ENCODE measurements at places on chromosomes 3 and 15.

DNA sequence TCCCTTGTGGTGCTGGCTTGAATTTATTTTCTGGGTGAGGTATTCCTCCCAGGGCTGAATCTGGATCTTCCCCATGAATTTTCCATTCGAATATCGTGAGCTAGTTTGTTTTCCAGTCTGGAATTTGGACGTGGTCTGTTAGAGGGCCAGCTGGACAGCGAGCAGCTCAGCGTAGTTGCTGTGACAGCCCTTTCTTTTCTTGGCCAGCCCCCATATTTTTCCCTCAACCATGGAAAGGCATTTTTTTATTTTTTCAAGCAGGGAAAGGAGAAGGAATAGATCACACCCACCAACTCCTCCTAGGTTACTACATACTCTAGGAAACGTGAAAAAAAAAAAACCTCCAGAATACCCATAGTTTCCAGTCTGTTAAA, 152.0 kb downstream of the KLHL25 start:
- H3K36me3 ChIP-seq, result peaks cover 13% of the 10 kb centered on the region
- no peaks in the 10 kb centered on the region for H3K27me3 ChIP-seq
- H3K27ac ChIP-seq, result no peak overlapping the region
- H3K4me3 ChIP-seq, result no peak overlapping the region
- H3K4me1 ChIP-seq, result peaks cover 8% of the 10 kb centered on the region

DNA sequence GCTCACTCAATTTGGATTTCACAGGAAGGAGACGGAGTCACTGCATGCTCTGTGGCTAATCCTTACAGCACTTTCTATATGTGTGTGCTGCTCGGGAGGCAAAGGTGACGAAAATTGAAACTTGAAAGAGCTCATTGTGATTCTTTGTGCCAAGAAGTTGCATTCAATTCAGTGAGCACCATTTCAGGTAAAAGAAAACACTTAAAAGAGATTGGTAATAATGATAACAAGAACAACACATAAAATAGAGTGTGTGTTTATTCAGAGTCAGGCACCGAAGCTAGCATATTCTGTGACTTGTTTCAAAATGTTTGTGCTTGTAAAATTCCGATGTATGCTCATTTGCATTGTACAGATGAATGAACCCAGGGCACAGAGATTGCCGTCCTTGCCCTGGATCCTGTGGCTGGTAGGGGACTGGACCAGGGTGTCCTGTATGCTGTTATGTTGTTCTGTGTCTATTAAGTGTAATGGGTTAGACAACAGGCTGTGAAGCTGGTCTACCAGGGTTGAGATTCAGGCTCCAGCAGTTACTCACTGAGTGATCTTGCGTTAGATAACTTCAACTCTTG, 193.3 kb upstream of the PROK2 start:
- no peak overlapping the region for H3K27ac ChIP-seq
- no peaks in the 10 kb centered on the region for H3K27me3 ChIP-seq
- H3K36me3 ChIP-seq, result no peaks in the 10 kb centered on the region
- no peak overlapping the region for H3K4me3 ChIP-seq
- no peak for DNase-seq

GRCh38 chr3:191236646-191237045, 37.6 kb downstream of the OSTN start:
- H3K27me3 ChIP-seq, result no peaks in the 10 kb centered on the region
- no peaks in the 10 kb centered on the region for H3K36me3 ChIP-seq
- no peaks in the 10 kb centered on the region for H3K4me1 ChIP-seq
- H3K4me3 ChIP-seq, result no peak overlapping the region

DNA sequence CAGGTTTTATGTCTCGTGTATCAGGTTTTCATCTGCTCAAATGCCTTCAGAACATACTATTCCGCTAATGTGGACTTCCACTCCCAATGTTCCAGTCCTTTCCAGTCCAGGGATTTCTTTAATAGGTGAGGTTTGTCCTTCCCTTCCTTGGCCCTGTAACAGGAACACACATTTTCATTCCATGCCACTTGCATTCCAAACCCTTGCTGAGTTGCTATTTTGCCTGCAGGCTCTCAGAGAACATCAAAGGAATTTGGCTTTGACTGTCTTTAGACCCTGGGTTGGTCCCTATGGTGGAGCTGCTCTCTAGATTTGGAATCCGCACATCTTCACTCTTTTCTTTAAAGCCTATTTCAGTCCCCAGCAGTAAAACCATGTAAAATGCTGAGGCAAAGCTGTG, 12.3 kb upstream of the ALCAM start:
- DNase-seq, result no peak
- H3K27ac ChIP-seq, result no peak overlapping the region
- H3K27me3 ChIP-seq, result no peaks in the 10 kb centered on the region

GRCh38 chr3:32456429-32457130, 46.1 kb downstream of the CMTM6 start:
- no peak overlapping the region for H3K4me3 ChIP-seq
- no peaks in the 10 kb centered on the region for H3K36me3 ChIP-seq
- H3K27ac ChIP-seq, result peak overlapping the region; percentile 97
- no peak for DNase-seq
- peaks cover 74% of the 10 kb centered on the region for H3K4me1 ChIP-seq
- H3K27me3 ChIP-seq, result no peaks in the 10 kb centered on the region

DNA sequence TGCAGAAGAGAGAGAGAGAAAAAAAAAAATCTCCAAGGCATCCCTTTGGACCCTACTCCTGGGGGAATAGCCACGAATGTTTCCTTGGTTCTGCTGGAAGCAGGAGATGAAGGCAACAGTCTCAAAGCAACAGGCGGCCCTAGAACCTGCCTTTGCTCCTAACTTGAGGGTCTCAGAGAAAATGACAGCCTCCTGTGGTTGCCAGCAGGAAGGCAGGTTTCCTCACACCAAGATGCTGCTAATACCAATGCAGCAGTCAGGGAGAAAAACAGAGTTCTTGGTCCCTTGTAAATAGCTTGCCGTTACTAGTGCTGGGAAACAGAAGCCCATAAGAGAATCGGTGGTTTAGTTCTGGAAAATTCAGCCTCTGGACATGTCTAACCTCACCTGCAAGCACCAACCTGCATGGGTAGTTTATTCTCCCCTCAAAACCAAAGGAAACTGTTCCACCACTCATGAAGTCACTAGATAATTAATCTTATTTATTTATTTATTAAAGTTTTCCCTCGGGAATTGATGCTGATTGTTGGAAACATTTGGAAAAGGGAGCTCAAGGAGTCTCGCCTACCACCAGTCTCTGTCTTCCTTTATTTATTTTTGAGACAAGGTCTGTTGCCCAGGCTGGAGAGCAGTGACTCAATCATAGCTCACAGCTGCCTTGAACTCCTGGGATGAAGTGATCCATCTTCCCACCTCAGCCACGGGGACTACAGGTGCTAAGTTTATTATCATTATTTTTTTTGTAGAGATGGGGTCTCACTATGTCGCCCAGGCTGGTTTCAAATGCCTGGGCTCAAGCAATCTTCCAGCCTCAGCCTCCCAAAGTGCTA, 883 bp upstream of the FRMD4B start:
- no peaks in the 10 kb centered on the region for H3K27me3 ChIP-seq
- no peaks in the 10 kb centered on the region for H3K4me1 ChIP-seq
- no peak overlapping the region for H3K4me3 ChIP-seq

- H3K27ac ChIP-seq, result peak within 1 kb of the TSS; percentile 75
- H3K36me3 ChIP-seq, result no peaks in the 10 kb centered on the region
- H3K4me3 ChIP-seq, result peak within 1 kb of the TSS; percentile 79
- no peaks in the 10 kb centered on the region for H3K27me3 ChIP-seq
- peak; percentile 88 for DNase-seq
Observed at GRCh38 chr3:151203051-151203420, at the start of gene GPR171. Gene GPR171, minus strand, starts transcription at chr3:151203216. Its CDS starts 3,830 bp downstream, at chr3:151199386.

- H3K4me1 ChIP-seq, result no peaks in the 10 kb centered on the region
- H3K36me3 ChIP-seq, result no peaks in the 10 kb centered on the region
- H3K27ac ChIP-seq, result no peak overlapping the region
- H3K4me3 ChIP-seq, result no peak overlapping the region
Observed at GRCh38 chr15:99279290-99279689, 28.0 kb downstream of the LRRC28 start.

GRCh38 chr15:101637516-101637915, 14.7 kb downstream of the TM2D3 start:
- DNase-seq, result no peak
- no peaks in the 10 kb centered on the region for H3K27me3 ChIP-seq
- no peak overlapping the region for H3K4me3 ChIP-seq
- H3K4me1 ChIP-seq, result peaks cover 18% of the 10 kb centered on the region
- H3K36me3 ChIP-seq, result no peaks in the 10 kb centered on the region

- no peak for DNase-seq
- no peaks in the 10 kb centered on the region for H3K27me3 ChIP-seq
- H3K4me1 ChIP-seq, result peaks cover 19% of the 10 kb centered on the region
- peaks cover 11% of the 10 kb centered on the region for H3K36me3 ChIP-seq
- H3K4me3 ChIP-seq, result no peak overlapping the region
Observed at GRCh38 chr3:46993292-46993691, 13.8 kb downstream of the NBEAL2 start.

DNA sequence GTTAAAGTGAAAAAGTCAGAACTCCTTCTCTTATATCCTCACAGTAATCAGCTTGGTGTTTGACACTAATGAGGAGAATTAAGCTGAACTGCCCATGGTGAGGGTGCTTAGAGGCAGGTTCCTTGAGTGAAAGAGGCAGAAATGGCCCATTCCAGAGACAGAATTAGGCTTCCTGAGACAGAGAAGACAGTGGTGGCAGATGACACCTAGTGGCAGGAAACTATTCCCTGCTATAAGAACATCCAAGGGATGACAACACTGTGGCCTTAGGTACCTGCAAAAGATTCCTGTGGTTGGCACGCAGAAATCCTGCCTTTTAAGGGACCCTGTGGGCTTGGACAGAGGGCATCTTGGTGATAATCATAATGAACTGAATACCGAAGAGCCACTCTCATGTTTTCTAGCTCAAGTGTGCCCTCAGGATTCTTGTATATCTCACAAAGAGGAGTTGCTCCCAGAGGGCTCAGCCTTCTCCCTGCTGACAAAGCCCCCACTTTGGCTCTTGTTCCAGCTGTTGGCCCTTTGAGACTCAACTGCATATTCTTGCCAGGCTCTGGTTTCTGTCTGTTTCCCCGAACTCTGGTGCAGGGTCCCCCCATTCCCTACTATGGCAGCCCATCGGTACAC, 56.0 kb downstream of the KBTBD12 start:
- H3K27me3 ChIP-seq, result no peaks in the 10 kb centered on the region
- H3K4me3 ChIP-seq, result no peak overlapping the region
- no peaks in the 10 kb centered on the region for H3K4me1 ChIP-seq
- H3K36me3 ChIP-seq, result no peaks in the 10 kb centered on the region

- no peaks in the 10 kb centered on the region for H3K36me3 ChIP-seq
- H3K4me1 ChIP-seq, result peaks cover 8% of the 10 kb centered on the region
- peak overlapping the region; percentile 74 for H3K4me3 ChIP-seq
Observed at GRCh38 chr3:43691120-43691995, 620 bp downstream of the ABHD5 start.

GRCh38 chr3:23161308-23161707, 41.8 kb upstream of the UBE2E2 start:
- no peaks in the 10 kb centered on the region for H3K36me3 ChIP-seq
- H3K27me3 ChIP-seq, result no peaks in the 10 kb centered on the region
- DNase-seq, result no peak
- no peak overlapping the region for H3K27ac ChIP-seq
- no peak overlapping the region for H3K4me3 ChIP-seq
- H3K4me1 ChIP-seq, result no peaks in the 10 kb centered on the region

DNA sequence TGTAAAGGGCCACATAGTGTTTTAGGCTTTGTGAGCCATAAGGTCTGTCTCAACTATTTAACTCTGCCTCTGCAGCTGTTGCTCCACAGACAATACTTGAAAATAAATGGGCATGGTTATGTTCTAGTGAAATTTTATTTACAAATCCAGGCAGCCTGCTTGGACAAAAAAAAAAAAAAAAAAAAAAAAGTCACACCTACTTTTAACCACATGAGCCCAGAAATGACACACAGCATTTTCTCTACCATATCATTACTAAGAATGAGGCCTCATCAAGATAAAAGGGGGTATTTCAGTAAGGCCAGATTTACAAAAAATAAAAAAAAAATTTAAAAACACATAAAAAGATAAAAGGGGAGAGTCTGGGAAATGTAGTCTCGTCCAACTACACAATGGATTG, 1.7 kb upstream of the NGLY1 start:
- DNase-seq, result no peak
- no peak overlapping the region for H3K4me3 ChIP-seq
- H3K36me3 ChIP-seq, result no peaks in the 10 kb centered on the region
- peaks cover 26% of the 10 kb centered on the region for H3K4me1 ChIP-seq

DNA sequence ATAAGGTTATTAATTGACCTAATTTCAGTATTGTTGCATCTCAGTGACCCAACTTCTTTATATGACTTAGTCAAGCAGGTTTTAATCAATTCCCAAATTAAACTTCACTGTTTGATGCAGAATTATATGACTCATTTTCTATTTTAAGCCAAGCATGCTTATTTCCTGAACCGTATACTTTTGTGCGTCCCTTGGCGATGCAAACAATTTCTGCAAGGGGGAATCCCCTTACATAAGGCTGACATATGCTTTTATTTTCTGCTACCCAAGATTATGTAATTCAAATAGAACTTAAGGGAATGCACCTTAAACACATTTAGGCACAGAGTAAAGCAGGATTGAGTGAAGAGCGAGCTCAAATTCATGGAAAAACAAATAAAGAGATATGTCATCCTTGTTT, 303.9 kb downstream of the PDCD6IP start:
- H3K4me3 ChIP-seq, result no peak overlapping the region
- no peak for DNase-seq
- H3K27me3 ChIP-seq, result no peaks in the 10 kb centered on the region
- H3K36me3 ChIP-seq, result no peaks in the 10 kb centered on the region

GRCh38 chr15:63041974-63042876, at the start of gene TPM1:
Gene TPM1, plus strand, starts transcription at chr15:63042747. Its CDS starts 83 bp downstream, at chr15:63042830.
- no peak for DNase-seq
- H3K36me3 ChIP-seq, result no peaks in the 10 kb centered on the region
- no peaks in the 10 kb centered on the region for H3K4me1 ChIP-seq
- H3K27ac ChIP-seq, result no peak within 1 kb of the TSS

DNA sequence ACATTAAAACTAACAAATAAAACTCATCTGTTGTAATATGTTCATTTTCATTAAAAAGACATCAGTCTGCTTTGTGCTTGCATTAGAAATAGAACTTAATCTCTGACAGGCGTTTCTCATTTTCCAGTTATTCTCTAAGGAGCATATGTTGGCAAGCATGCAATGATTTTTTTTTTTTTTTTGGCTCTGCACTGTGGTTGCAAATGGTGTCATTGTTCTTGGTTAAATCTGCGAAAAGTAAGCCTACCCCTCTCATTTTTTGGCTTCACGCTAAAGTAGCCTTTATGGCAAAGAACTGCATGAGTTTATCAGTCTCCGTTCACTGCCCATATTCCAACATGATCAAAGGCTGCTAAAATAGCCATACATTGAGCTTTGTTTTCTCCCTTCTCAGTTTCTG, 403.2 kb downstream of the MECOM start:
- DNase-seq, result no peak
- no peaks in the 10 kb centered on the region for H3K27me3 ChIP-seq
- no peak overlapping the region for H3K4me3 ChIP-seq
- H3K4me1 ChIP-seq, result no peaks in the 10 kb centered on the region
- no peaks in the 10 kb centered on the region for H3K36me3 ChIP-seq
- H3K27ac ChIP-seq, result no peak overlapping the region

DNA sequence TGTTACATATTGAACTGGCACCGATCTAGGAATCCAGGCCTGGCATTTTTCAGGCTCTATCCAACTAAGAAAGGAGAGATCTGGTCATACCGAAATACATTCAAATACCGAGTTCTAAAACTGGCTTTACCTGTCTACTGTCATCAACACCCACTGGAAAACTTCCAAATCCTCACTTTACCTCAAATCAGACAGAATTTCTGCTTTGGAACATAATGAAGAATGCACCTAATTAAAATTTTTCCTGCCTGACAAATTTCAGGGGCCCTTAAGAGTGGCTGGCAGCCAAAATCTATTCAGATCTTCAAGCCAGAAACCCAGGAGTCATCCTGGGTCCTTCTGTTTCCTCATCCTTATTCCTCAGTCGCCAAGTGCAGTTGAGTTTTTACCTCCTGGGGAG, 198.6 kb upstream of the FEZF2 start:
- H3K27me3 ChIP-seq, result no peaks in the 10 kb centered on the region
- no peaks in the 10 kb centered on the region for H3K4me1 ChIP-seq
- H3K4me3 ChIP-seq, result no peak overlapping the region
